ENCODE measurements at places on chromosomes 2 and 18.

DNA sequence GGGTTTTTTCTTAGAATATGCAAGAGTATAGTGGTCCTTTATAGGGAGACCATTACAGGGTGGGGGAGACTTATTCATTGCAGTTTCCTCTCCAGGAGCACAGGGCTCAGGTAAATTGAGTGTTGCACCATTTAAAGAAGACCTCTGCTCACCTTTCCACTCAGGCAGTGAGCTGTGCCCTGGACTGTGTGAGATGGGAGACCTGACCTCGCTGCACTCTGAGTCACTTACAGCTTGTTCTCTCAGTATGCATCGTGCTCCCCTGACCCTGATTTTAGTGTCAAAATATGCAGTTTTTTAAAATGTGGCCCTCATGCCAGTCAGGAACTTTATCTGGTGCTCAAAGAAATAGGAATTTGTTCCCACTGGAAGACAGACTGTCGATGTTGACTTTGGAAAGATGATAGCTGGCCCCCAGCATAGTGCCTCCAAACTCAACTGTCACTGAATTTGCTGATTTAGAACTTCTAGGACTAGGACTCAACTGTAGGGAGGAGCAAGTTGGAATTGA lies 146.7 kb upstream of the EPAS1 start:
- no peak for DNase-seq

- no peak for DNase-seq
Measured at GRCh38 chr2:176496761-176497160, 227.5 kb downstream of the MTX2 start.

GRCh38 chr18:48274301-48274700 lies 134.9 kb downstream of the ZBTB7C start:
- no peak for DNase-seq

- DNase-seq: no peak
Measured at GRCh38 chr2:162890690-162891311, 52.2 kb upstream of the KCNH7 start.

GRCh38 chr2:20796374-20796791 lies 26.5 kb downstream of the LDAH start:
- no peak for DNase-seq

DNA sequence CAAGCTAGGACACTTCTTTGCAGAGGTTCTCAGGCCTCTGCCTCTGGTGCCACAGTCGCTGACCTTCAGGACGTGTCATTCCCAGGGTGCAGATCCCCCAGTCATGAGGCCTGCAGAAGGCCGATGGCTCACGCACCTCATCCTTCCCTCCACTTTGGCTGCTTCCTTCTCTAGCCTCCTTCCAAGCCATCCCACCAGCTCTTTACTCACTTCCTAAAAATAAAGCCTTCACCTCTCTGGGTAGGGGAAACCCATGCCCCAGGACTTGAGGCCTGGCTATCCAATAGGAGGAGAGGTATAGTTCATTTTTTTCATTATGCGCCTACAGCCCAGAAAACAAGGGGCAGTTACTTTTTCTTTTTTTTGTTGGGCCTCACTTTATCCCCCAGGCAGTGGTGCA lies 91.4 kb downstream of the B3GNT2 start:
- no peak for DNase-seq

DNA sequence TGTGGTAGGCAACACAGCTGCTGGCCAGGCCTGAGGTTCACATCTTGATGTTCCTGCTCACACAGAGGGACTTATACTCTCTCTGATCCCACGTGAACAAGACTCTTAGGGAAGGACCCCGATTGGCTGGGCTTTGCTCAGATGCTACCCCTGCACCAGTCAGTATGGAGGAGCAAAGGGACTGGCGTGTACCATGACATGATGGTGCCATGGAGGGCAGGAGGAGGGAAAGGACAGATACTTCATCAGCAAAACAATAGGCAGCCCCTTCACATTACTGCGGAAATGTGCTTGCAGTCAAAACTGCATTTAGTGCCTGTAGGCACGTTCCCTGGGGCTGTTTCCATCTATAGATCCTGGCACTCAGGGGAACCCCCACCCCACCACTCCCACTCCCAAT lies 42.7 kb downstream of the ZFP36L2 start:
- DNase-seq: no peak

- DNase-seq: no peak
Measured at GRCh38 chr18:55744206-55744605, 156.2 kb upstream of the TCF4 start.
